ENCODE measurements at places on chromosomes 6 and 20. TPM values are rescaled to one million over a fixed set of nuclear protein-coding genes. Genes with fewer than 3 reads are reported as not detected.
A peak's percentile ranks its signal among the peaks of the same experiment; 100 is the strongest.

C6orf52 gene
- not detected for total RNA-seq

CAGE1 gene
- total RNA-seq, result not detected

DNA sequence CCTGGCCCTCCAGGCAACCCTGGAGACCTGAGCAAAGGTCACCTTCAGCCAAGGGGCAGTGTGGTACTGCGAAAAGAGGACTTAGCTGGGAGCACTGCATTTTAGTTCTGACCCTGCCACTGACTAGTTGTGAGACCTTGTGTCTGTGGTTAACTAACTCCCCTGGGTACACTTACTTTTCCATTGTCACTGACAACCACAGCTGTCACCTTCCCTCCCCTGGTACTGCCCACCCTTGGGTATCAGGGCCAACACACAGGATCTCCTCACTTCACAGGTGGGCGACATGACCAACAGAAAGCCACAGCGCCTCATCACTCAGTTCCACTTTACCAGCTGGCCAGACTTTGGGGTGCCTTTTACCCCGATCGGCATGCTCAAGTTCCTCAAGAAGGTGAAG lies 21.6 kb upstream of the GNRH2 start:
- DNase-seq, result no peak

DNA sequence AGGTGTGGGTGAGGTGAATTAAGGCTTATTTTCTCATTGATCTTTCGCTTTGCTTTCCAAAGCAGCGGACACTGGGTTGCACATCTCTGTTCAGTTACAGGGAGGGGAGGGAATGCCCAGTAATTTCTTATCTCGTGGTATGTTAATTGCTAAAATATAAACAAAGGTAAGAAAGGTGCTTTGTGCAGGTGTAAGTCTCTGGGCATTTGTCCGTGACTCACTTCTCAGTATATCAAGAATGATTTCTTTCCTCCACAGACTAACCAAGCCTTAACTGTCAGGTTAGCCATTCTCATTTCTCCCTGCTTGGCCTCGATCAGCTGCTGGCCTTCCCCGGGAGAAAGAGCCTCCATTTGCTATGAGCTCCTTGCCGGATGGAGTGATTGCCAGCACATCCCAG lies 862.1 kb downstream of the KIF16B start:
- no peak for DNase-seq

CRISP3 gene
- total RNA-seq, result not detected

DNA sequence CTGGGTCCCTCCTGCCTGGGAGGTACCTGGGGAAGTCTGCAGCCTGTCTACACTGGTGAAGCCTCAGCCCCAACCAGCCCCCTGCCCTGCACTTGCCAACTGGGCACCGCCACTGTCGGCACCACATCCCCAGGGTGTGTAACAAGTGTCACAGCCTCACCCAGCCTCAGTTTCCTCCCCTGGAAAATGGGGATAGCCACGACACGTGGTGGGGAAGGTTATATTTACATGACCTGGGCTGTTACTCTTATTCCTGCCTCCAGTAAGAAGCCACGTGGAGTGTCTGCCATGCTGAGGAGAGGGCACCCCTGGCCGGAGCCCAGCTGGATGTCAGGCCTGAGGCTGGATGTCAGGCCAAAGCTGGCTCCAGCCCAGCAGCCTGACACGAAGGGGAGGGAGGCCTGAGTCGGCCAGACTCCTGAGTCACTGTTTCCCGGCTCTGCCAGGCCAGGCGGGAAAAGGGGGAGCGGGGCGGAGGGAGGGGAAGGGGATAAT lies 44.9 kb downstream of the SNAI1 start:
- peak; percentile 92 for DNase-seq

GRCh38 chr6:117483004-117483644 lies 650 bp downstream of the DCBLD1 start:
- peak; percentile 31 for DNase-seq

COL9A1 gene
- not detected for total RNA-seq

PPP1R14C gene
- total RNA-seq, result not detected

GRCh38 chr20:10715035-10715434 lies 41.2 kb upstream of the JAG1 start:
- peak; percentile 89 for DNase-seq

HFE gene
- total RNA-seq, result 14.9 TPM

DNA sequence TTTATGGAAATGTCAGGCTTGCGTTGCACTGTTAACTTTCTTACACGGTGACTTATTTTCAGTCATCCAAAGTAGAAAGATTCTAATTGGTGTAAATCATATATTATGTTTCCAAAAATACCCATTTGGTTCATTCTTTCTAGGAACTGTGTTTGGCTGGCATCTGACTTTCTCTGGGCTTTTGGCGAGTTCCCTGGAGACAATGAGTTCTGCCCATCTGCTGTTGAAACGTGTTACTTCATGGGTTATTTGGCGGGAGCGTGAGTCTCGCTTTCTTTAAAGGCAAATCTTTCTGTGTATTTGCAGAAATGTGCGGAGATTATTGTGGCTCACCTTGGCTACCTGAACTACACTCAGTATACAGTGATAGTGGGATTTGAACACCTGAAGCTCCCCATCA lies 29.5 kb downstream of the TMEM181 start:
- no peak for DNase-seq

GRCh38 chr6:40321616-40322015 lies 265.5 kb downstream of the LRFN2 start:
- DNase-seq, result no peak

GRCh38 chr6:7976485-7977056 lies 66.0 kb upstream of the TXNDC5 start:
- DNase-seq, result no peak

CFAP206 gene
- total RNA-seq, result 0.28 TPM

All from IMR-90 (cell line).